Fibroblast of lung (primary cell): ENCODE measurements at places on chromosomes 7 and 10.

GRCh38 chr10:79074732-79075131, 6.0 kb downstream of the ZMIZ1 start:
- H3K4me3 ChIP-seq, result no peak overlapping the region
- peaks cover 59% of the 10 kb centered on the region for H3K4me1 ChIP-seq
- DNase-seq, result no peak
- no peaks in the 10 kb centered on the region for H3K27me3 ChIP-seq
- peaks cover 1% of the 10 kb centered on the region for H3K36me3 ChIP-seq
- H3K27ac ChIP-seq, result no peak overlapping the region

DNA sequence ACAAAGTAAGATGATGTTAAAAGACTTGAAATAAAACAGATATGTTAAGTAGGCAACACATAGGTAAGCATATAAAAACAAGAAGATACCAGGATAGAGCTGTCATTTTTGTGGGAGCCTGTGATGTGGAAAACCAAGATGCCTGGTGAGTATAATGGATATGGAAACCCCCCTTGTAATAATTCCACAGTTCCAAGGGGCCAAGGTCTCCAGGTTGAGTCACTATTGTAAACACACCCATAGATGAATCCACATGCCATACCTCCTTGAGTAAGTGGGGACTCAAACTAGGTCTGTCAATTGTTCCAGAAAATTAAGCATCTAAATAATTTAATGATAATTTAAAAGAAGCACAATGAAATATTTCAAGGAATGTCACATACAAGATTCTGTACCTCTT, 15.9 kb downstream of the CAV1 start:
- H3K36me3 ChIP-seq, result peaks cover 19% of the 10 kb centered on the region
- no peak overlapping the region for H3K27ac ChIP-seq
- peaks cover 46% of the 10 kb centered on the region for H3K4me1 ChIP-seq
- no peaks in the 10 kb centered on the region for H3K27me3 ChIP-seq
- peak; percentile 47 for DNase-seq

DNA sequence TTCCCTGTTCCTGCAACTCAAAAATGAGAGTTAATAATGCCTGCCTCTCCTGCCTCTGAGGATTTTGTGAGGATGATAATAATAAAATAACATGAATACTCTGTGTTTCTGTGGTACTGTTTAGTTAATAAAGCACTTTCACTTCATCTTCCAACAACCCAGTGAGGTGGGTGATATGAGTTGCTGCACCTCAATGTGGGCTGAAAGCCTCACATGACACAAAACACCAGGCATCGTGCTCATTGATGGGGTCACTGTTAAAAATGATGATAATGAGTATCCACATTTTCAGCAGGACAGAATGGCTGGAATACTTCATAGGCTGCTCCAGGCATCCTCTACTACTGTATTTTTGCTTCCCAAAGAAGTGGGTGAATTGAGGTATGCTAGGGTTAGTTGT, 222.8 kb upstream of the NRP1 start:
- peaks cover 3% of the 10 kb centered on the region for H3K4me1 ChIP-seq
- H3K36me3 ChIP-seq, result no peaks in the 10 kb centered on the region
- H3K4me3 ChIP-seq, result no peak overlapping the region
- no peak overlapping the region for H3K27ac ChIP-seq
- no peaks in the 10 kb centered on the region for H3K27me3 ChIP-seq

DNA sequence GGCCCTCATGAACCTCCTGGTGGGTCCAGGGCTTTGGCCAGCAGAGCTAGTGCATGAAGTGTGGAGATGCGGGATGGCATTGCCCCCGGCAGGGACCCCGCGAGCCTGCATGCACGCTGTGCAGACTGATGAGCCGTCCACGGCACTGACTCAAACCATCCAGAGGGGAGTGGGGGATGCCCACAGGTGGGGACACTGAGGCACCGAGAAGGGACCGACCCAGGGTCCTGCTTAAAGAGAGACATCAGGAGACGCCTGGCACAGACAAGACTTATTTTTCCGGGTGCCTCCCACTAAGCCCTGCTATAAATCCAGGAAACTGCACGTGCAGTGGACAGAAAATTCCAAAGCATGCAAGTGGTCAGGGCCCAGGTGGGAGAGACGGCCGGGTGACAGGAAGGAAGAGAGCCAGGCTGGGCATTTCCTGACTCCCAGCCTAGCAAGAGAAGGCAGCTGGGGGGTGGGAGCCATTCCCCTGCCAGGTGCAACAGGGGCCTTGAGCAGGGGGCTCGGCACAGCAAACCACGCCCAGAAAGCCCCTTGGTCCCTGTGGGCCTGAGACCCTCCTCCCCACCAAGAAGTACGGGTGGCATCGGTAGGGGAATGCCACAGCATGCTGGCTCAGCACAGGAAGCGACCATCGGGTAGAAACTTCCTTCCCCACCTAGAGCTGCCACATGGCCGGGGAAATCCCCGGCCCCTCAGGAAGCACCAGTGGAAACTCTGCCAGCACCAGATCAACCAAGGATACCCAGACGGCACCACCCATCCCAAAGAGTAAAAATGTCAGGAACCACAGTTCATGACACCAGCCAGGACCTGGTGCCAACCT, 91.5 kb downstream of the FOXL3 start:
- H3K4me3 ChIP-seq, result no peak overlapping the region
- no peak overlapping the region for H3K27ac ChIP-seq
- no peak for DNase-seq
- H3K27me3 ChIP-seq, result no peaks in the 10 kb centered on the region
- H3K4me1 ChIP-seq, result no peaks in the 10 kb centered on the region
- H3K36me3 ChIP-seq, result no peaks in the 10 kb centered on the region

- no peak overlapping the region for H3K27ac ChIP-seq
- no peak for DNase-seq
- H3K4me3 ChIP-seq, result no peak overlapping the region
- H3K4me1 ChIP-seq, result no peaks in the 10 kb centered on the region
- H3K36me3 ChIP-seq, result no peaks in the 10 kb centered on the region
Measured at GRCh38 chr10:59695637-59696036, 14.0 kb downstream of the SLC16A9 start.

DNA sequence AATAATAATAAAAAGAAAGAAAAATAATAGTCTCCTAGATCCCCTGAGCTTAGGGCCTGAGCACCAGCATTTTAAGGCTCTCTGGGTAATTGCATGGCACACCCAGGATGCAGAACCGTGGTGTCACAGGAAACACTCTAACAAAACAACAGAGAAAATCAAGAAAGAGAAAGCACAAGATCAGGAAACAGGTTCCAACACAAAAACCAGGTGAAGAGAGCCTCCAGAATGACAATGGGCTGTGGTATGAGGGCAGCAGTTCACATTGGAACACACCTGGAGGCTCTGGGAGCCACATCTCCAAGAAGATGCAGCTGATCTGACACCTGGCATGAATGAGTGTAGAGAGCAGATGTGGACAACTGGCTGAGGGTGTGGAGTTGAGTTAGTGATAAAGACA, 7.1 kb downstream of the MMRN2 start:
- no peak overlapping the region for H3K4me3 ChIP-seq
- no peaks in the 10 kb centered on the region for H3K36me3 ChIP-seq
- DNase-seq, result no peak
- H3K27me3 ChIP-seq, result no peaks in the 10 kb centered on the region
- no peaks in the 10 kb centered on the region for H3K4me1 ChIP-seq
- no peak overlapping the region for H3K27ac ChIP-seq

- no peaks in the 10 kb centered on the region for H3K36me3 ChIP-seq
- peak; percentile 54 for DNase-seq
- no peaks in the 10 kb centered on the region for H3K4me1 ChIP-seq
- H3K4me3 ChIP-seq, result no peak overlapping the region
- no peaks in the 10 kb centered on the region for H3K27me3 ChIP-seq
Measured at GRCh38 chr10:24513155-24513554, 210.5 kb downstream of the ARHGAP21 start.

GRCh38 chr7:121530227-121531174, 134.4 kb upstream of the FAM3C start:
- H3K27ac ChIP-seq, result no peak overlapping the region
- no peaks in the 10 kb centered on the region for H3K27me3 ChIP-seq
- no peak overlapping the region for H3K4me3 ChIP-seq
- peak; percentile 100 for DNase-seq
- no peaks in the 10 kb centered on the region for H3K4me1 ChIP-seq

GRCh38 chr7:44884621-44885393, 523 bp downstream of the PURB start:
- peak overlapping the region; percentile 67 for H3K4me3 ChIP-seq
- DNase-seq, result peak; percentile 71
- H3K27me3 ChIP-seq, result no peaks in the 10 kb centered on the region
- H3K4me1 ChIP-seq, result peaks cover 5% of the 10 kb centered on the region
- H3K36me3 ChIP-seq, result no peaks in the 10 kb centered on the region

GRCh38 chr10:69787681-69788080, 14.0 kb upstream of the COL13A1 start:
- H3K36me3 ChIP-seq, result no peaks in the 10 kb centered on the region
- no peaks in the 10 kb centered on the region for H3K4me1 ChIP-seq
- no peak overlapping the region for H3K4me3 ChIP-seq

DNA sequence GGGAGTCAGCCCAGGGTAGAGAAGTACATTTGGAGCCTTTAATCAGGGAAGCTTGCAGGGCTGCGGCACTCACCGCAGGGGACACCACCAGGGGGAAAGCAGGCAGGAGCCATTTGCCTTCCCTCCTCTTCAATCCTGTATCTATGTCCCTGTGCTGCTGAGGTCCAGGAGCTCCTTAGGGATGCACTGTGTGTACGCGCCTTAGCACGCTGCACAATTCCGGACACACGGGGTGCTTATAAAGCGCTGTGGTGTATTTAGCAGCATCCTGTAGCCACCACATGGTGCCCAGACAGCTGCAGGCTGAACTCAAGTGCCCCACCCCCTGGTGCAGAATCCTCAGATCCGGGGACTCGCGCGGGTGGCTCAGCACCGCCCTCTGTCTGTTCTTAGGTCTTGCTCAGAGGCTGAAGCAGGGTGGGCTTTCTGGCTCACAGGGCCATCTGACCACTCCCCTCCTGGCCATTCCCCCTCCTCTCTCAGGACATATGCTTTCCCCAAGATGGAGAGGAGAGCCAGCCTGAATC, 421.4 kb downstream of the SDK1 start:
- H3K36me3 ChIP-seq, result no peaks in the 10 kb centered on the region
- H3K27me3 ChIP-seq, result no peaks in the 10 kb centered on the region
- DNase-seq, result peak; percentile 29
- no peak overlapping the region for H3K27ac ChIP-seq
- H3K4me3 ChIP-seq, result no peak overlapping the region

- no peak for DNase-seq
- H3K4me1 ChIP-seq, result no peaks in the 10 kb centered on the region
- H3K36me3 ChIP-seq, result no peaks in the 10 kb centered on the region
- no peak overlapping the region for H3K27ac ChIP-seq
- H3K27me3 ChIP-seq, result no peaks in the 10 kb centered on the region
Measured at GRCh38 chr7:31102151-31102972, 50.3 kb downstream of the ADCYAP1R1 start.

DNA sequence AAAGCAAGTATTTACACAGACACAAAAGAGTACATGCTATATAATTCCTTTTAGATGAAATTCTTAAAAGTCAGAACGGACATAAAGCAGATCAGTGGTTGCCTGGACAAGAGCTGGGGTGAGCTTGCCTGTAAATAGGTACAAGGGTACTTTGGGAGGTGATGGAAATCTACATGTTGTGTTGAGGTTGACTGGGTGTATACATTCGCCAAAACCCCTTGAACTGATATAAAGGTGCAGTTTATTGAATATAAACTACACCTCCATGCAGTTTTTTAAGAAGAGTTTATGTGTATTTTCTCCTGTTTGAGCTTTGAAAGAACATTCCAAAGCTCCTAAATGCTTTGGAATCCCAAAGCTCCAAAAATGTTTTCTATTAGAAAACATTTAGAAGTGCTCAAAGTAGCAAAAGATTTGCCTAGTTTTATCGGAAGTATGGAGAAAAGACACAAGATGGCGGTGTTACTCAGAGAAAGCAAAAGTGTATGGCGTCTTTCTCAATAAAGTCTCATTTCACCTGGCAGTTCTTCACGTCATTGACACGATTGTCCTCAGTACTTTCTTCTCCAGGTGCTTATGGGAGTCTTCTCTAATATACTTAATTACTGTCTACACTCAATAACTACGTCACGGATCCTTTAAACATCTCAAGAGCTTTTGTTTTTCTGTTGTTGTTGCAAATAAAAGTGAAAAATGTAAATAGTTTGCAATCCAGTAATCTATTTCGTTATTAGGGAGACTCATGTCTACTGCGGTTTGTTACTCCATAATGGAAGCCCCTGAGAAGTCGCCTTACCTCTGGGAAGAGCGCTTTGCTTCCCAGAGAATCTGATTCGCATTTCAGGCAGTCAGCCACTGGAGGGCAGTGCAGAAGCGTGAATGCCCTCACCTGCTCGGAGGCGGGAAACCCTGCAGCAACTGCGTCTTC, 14.7 kb upstream of the SEC61G start:
- DNase-seq, result peak; percentile 74
- no peaks in the 10 kb centered on the region for H3K36me3 ChIP-seq
- H3K4me1 ChIP-seq, result peaks cover 2% of the 10 kb centered on the region
- H3K27me3 ChIP-seq, result no peaks in the 10 kb centered on the region
- peak overlapping the region; percentile 30 for H3K27ac ChIP-seq

- no peak for DNase-seq
- H3K27me3 ChIP-seq, result no peaks in the 10 kb centered on the region
- no peak overlapping the region for H3K4me3 ChIP-seq
- no peak overlapping the region for H3K27ac ChIP-seq
Measured at GRCh38 chr7:135098391-135098790, 49.5 kb upstream of the TMEM140 start.
